ENCODE measurements at places on chromosomes 6 and 20.

- peak; percentile 14 for DNase-seq
Measured at GRCh38 chr6:54282186-54282585, 26.1 kb upstream of the TINAG start.

DNA sequence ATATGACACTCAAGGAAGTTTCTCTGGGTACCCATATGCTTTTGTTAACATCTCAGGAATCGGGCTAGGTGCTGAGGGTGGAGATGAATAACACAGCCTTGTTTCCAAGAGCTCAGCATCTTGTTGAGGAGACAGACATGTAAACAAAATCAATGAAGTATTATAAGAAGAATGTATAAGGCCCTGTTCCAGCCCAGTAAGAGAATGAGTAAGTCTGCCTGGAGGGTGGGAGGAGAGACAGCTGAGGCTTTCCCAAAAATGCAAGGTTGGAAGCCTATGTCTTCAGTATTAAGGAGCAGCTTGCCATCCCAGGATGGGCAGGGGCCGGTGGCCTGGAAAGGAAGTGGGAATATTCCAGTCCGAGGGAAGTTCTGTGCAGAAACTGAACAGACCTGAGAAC, 615.3 kb upstream of the BTBD3 start:
- peak; percentile 59 for DNase-seq

- DNase-seq, result no peak
Measured at GRCh38 chr6:134247231-134247833, 70.6 kb downstream of the SGK1 start.

GRCh38 chr6:124434421-124434820, 527.8 kb upstream of the RNF217 start:
- no peak for DNase-seq

GRCh38 chr6:10144772-10145171, 270.1 kb downstream of the TFAP2A start:
- no peak for DNase-seq

- DNase-seq, result no peak
Measured at GRCh38 chr6:32972353-32973143, 4.2 kb downstream of the BRD2 start.

DNA sequence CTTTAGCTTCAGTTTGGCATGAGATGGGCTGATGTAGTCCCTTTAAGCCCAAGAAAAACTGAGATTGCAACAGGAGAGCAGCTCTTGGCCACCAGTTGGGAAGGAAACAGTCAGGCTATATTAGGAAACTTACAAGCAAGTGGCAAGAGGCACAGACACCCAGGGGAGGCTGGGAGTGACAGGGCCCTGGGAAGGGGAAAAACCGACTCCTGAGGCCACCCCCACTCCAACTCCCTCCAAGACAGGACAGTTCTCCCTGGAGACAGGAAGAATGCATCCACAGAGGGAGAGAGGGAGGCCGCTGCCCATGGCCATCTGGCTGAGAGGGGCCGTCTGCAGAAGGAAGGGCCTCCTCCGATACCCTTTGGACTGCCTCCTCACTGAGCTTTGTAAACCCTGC, 20.5 kb downstream of the JPH2 start:
- DNase-seq, result peak; percentile 79

DNA sequence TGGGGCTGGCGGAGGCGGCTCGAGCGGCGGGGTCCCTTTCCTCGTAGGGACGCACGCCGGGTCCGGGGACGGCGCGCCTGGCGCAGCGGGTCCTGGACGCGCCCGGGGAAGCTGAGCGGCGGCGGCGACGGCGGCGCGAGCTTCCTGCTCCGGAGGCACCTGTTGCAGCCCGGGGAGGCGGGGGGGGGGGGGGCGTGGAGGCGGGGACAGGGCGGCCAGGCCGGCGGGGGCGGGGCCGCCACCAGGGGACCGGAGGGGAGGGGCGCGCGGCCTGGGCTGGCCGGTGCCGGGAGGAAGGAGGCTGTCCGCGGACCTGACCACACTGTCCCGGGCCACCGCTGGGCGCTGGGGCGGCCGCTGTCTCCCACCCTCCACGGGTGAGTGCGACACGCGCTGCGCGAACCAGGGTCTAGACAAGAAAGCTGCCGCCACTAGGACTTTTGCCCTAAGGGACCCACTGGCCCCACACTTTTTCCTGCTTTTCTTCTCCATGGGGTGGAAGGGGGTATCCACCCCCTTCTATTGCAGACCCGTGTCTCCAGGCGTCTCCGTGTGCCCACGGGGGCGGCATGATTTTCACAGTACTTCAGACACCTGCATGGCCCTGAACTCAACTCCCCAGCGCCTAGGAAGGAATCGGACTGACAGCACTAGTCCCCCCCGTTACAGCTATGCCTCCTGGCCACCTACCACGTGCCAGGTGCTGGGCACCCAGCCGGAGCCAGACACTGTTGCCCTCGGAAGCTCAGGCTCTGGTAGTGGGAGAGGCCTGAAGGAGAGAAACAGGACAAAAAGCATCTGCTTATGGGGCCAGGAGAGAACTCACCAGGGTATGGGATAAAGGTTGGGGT, at the start of gene NFATC2:
NFATC2 (minus strand) TSS at position 149 of the 851 bp plus-strand sequence. CDS start 220 bp downstream, outside the sequence.
- no peak for DNase-seq

GRCh38 chr6:39978240-39978639, 44.0 kb upstream of the MOCS1 start:
- no peak for DNase-seq

DNA sequence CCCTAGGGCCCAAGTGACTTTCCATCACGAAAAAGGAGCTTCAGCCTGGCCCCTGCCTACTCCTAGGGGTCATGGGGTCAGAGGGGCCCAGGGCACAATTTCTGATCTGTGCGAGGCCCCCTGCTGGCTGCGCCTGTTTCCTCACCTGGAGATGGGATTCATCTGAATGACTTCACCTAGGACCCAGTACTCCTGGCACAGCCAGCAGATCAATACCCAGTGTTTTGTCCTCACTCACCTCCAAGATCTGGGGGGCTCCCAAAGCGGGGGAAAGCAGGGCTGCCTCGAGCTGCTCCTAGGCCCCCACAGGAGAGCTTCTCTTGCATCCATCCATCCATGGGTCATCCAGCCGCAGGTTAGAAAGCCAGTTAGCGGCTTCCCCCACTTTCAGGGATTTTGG, 33.8 kb downstream of the CD40 start:
- no peak for DNase-seq

GRCh38 chr6:14518515-14519217, 401.1 kb downstream of the CD83 start:
- peak; percentile 68 for DNase-seq

GRCh38 chr6:37122861-37123260, 47.1 kb upstream of the PIM1 start:
- no peak for DNase-seq

- DNase-seq, result no peak
Measured at GRCh38 chr6:164098857-164099267, 684.3 kb downstream of the QKI start.

- no peak for DNase-seq
Measured at GRCh38 chr6:111666847-111667246, 61.2 kb upstream of the TRAF3IP2 start.

- no peak for DNase-seq
Measured at GRCh38 chr20:45917790-45918141, 5.8 kb upstream of the PLTP start.

DNA sequence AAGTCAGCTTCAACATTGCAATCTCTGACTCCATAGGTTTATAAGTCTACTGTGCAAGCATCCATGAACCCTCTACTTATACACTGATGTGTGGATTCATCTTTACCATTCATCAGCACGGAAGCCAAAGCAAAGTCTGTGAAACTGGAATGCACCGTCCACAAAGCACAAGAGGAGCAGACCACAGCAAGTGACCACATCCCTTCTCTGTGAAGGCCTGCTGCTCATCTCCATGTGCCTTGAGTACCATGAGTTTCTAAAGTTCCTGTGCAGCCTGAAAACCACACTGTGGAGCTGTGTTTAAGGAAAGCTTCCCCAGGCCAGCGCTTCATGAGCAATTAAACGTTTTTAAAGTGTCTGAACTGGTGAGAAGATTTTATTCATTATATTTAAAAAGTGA, 20.0 kb downstream of the GABRR1 start:
- no peak for DNase-seq

GRCh38 chr6:11803591-11803971, 25.0 kb upstream of the ADTRP start:
- DNase-seq, result no peak

GRCh38 chr6:42294759-42295158, 77.1 kb upstream of the MRPS10 start:
- peak; percentile 68 for DNase-seq

DNA sequence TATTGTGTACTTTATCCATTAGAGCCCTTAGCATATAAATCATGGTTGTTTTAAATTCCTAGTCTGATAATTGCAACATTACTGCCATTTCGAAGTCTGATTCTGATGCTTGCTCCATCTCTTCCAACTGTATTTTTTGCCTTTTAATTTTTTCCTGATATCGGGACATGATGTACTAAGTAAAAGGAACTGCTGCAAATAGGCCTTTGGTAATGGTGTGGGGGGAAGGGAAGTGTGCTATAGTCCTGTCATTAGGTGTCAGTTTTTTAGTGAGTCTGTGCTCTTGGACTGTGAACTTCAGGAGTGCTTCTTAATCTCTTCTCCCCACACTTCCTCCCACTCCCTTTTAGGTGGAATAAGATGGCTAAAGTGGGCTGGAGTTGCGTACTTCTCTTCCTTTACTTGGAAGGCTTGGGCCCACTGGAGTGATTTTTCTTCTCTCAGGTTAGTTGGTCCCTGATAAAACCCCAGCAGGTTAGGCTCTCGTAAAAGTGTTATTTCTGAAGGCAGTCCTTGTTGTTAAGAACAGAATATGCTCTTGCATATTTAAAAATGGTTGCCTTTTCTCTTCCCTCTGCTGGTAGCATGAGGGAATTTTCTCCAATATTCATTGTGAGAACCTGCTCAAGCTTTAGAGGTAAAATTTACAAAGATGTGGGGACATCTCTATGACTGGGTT, 18.1 kb downstream of the STXBP5 start:
- DNase-seq, result peak; percentile 17
